Pons (tissue), 1 donor: ENCODE measurements at places on chromosomes 1 and 21.

- no peak for DNase-seq
Measured at GRCh38 chr1:244301595-244302130, 150.0 kb downstream of the ADSS2 start.

- DNase-seq = no peak
Measured at GRCh38 chr1:202016022-202016810, 5.8 kb downstream of the ELF3 start.

GRCh38 chr1:22556391-22557104 lies 6.7 kb upstream of the EPHA8 start:
- no peak for DNase-seq

DNA sequence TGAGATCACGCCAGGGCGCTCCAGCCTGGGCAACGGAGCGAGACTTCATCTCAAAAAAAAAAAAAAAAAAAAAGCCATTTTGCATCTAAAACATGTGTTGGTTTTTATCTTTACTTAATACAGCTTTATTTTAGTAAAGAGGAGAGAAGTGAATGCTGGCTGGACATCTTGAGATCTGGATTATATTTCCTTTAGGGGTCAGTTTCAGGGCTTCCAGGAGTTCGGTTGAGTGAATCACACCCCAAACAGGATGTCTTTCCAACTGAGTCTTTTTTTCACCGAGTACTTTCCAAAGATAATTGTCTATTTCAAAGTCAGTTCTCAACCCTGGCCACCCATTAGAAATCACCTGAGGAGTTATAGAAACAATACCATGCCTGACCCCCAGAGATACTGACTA lies 16.6 kb upstream of the IPP start:
- DNase-seq = no peak

DNA sequence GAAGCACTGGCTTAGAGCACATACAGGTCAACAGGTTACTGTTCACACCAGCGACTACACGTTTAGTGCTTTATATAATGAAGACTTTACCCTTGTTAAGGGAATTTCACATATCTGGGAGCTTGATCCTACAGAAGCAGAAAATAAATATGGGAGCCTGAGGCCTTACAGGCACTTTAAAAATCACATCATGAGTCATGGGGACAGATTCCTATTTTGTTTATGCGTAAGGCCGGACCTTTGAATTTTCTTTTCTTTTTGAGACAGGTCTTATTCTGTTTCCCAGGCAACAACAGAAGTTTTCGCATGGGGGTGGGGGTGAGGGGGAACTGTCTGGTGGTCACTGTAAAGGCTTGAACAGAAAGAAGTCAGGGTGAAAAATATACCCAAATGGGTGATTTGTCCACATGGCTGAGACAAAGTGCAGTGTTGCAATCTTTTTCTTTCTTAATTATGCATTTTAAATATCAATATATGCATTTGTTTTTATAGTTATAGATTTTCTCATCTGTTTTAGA lies 276.7 kb downstream of the KCNH1 start:
- DNase-seq = no peak

DNA sequence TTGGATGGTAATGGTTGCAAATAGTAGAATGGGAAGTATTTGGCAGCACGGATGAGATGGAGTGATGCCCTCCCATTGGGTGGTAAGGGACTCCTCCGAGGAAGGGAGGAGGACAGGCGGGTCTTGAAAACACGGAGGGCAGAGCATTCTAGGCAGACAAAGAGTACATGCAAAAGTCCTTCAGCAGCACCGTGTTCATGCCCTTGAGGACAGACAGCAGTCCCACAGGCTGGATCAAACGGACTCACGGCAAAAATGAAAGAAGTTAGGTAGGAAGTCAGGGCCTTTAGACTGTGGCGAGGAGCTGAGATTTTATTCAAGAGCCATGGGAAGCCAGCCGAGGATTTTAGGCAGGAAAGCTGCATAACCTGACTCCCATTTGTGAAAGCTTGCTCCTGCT lies 253.9 kb downstream of the RHOU start:
- DNase-seq = no peak

- no peak for DNase-seq
Measured at GRCh38 chr1:30427545-30427944, 295.8 kb downstream of the MATN1 start.

GRCh38 chr1:29651684-29652665 lies 415.7 kb downstream of the PTPRU start:
- no peak for DNase-seq

GRCh38 chr21:15020797-15021196 lies 44.0 kb downstream of the NRIP1 start:
- no peak for DNase-seq
